T-helper 2 cell treated with Interferon-gamma antibody and Interleukin-4, amounts not matched to agents 5 μg/mL and 100 μg/mL, for 36 hours (primary cell): ENCODE measurements at places on chromosomes 11 and 22.
A peak's percentile ranks its signal among the peaks of the same experiment; 100 is the strongest.

GRCh38 chr11:12150831-12151382 is 40.5 kb downstream of the MICAL2 start:
- H3K27me3 ChIP-seq = no peaks in the 10 kb centered on the region
- peaks cover 34% of the 10 kb centered on the region for H3K36me3 ChIP-seq
- peak overlapping the region; percentile 55 for H3K4me3 ChIP-seq
- peak; percentile 86 for DNase-seq

DNA sequence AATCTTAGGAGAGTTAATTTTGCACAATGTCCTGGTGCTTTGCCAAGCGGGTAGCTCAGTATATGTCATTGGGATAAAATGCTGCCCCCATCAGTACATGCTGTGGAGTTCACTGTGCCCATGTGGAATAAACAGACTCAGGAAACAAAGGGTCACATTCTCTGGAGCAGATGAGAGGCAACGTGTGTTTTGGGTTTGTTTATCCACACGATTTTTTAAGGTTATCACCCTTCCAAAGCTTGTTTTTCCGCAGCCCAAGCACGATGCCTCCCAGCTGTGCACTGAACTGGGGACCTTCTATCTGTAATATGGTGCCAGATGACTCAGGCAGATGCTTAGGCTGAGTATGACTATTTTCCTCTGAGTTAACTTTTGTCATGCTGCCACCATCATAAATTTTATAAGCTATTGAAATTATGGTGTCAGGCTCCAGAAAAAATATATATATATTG is 6.5 kb downstream of the OR4D6 start:
- no peaks in the 10 kb centered on the region for H3K36me3 ChIP-seq
- DNase-seq = no peak
- peaks cover 3% of the 10 kb centered on the region for H3K27me3 ChIP-seq
- no peak overlapping the region for H3K4me3 ChIP-seq
- no peaks in the 10 kb centered on the region for H3K4me1 ChIP-seq

GRCh38 chr22:40081662-40082061 is 86.9 kb downstream of the FAM83F start:
- no peaks in the 10 kb centered on the region for H3K27me3 ChIP-seq
- peaks cover 18% of the 10 kb centered on the region for H3K4me1 ChIP-seq
- no peak for DNase-seq
- peaks cover 2% of the 10 kb centered on the region for H3K36me3 ChIP-seq

GRCh38 chr11:11532574-11532973 is 89.2 kb downstream of the GALNT18 start:
- no peaks in the 10 kb centered on the region for H3K27me3 ChIP-seq
- H3K4me3 ChIP-seq = no peak overlapping the region
- H3K36me3 ChIP-seq = no peaks in the 10 kb centered on the region
- no peaks in the 10 kb centered on the region for H3K4me1 ChIP-seq
- DNase-seq = no peak

DNA sequence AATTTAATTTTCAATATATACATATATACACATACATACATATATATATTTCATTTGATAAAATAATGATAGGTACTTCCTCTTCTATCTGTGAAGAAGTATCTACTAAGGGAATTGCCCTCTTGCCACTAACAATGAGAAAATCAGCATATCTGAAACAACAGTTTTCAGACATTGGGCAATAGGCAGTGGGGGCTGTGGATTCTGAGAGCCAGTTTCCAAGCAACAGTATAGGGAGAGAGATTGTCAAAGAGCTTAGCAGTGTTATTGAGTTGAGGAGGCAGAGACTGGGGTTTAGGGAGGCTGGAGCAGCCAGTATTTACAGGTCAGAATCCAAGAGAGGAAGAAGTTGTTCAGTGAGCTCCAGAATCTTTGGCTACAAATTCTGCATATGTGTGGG is 119.3 kb downstream of the ARFGAP2 start:
- H3K36me3 ChIP-seq = no peaks in the 10 kb centered on the region
- DNase-seq = no peak
- peaks cover 4% of the 10 kb centered on the region for H3K4me1 ChIP-seq
- no peaks in the 10 kb centered on the region for H3K27me3 ChIP-seq
- no peak overlapping the region for H3K4me3 ChIP-seq

GRCh38 chr11:65891219-65892136 is 1.0 kb downstream of the CCDC85B start:
- H3K4me3 ChIP-seq = peak overlapping the region; percentile 74
- DNase-seq = no peak
- peaks cover 49% of the 10 kb centered on the region for H3K4me1 ChIP-seq
- H3K27me3 ChIP-seq = no peaks in the 10 kb centered on the region
- H3K36me3 ChIP-seq = peaks cover 17% of the 10 kb centered on the region

- no peak overlapping the region for H3K4me3 ChIP-seq
- peaks cover 8% of the 10 kb centered on the region for H3K4me1 ChIP-seq
- H3K27me3 ChIP-seq = no peaks in the 10 kb centered on the region
- H3K27ac ChIP-seq = no peak overlapping the region
Observed at GRCh38 chr11:121553389-121553788, 100.6 kb upstream of the SORL1-AS1 start.

DNA sequence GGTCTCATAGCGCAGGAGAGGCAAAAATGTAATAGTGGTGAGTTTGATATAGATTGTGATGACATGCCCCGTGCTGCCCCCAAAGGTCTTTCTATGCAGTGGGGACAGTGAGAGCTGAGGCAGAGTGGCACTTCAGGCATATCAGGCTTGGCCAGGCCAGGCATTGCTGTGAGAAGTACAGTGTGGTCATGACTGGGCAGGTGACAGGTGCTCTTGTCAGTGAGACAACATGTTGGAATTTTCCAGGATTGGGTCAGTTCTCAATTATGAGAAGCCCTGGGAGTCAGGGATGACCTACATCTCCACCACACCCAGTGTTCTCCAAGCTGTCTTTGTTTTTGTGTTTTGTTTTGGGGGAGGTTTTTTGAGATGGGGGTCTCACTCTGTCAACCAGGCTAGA is 3.7 kb downstream of the SNAP29 start:
- H3K27me3 ChIP-seq = no peaks in the 10 kb centered on the region
- peaks cover 14% of the 10 kb centered on the region for H3K36me3 ChIP-seq
- peaks cover 19% of the 10 kb centered on the region for H3K4me1 ChIP-seq
- H3K4me3 ChIP-seq = no peak overlapping the region
- H3K27ac ChIP-seq = no peak overlapping the region
- no peak for DNase-seq

GRCh38 chr11:59224351-59224928 is 11.7 kb upstream of the MPEG1 start:
- no peak overlapping the region for H3K4me3 ChIP-seq
- no peaks in the 10 kb centered on the region for H3K4me1 ChIP-seq
- no peak overlapping the region for H3K27ac ChIP-seq
- H3K36me3 ChIP-seq = no peaks in the 10 kb centered on the region

DNA sequence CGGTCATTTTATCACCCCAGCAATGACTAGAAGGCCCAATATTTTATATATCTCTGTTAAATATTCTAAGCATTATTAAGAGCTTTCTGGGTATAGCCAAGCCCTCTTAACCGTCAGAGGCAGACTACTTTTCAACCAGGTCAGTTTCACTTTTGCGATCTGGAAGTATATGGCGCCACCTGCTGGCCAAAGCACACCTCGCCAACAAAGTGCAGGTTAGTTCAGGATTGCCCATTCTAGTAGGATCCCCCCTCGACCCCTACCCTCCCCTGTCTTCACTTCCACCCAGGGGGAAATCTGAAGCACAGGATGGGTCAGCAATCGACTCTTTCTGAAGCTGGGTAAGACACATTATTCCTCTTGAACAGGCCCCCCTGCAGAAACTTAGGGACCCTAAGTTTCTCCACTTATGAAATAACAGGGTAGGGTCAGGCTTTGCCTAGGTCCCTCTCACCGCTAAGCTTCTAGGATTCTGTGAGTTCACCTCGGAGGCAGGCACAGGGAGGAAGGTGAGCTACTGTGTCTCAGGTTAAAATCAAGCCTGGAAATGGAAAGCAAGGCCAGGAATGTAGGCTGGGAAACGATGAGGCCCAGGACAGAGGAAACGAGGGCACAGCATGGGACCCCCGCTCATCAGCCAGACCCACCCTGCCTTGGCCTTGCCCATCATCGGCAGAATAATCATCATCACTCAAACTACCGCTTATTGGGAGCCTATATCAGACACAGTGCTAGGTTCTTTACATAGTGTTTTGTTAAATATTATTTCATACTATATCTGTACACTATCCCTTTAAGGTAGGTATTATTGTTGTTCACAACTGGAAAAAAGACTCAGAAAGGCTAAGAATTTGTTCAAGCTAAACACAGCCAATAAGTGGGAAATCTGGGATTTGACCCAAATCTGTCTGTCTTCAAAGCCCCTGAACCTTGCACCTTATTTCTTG is 35.6 kb downstream of the KCNJ1 start:
- H3K36me3 ChIP-seq = peaks cover 2% of the 10 kb centered on the region
- peak; percentile 78 for DNase-seq
- peak overlapping the region; percentile 70 for H3K4me3 ChIP-seq

DNA sequence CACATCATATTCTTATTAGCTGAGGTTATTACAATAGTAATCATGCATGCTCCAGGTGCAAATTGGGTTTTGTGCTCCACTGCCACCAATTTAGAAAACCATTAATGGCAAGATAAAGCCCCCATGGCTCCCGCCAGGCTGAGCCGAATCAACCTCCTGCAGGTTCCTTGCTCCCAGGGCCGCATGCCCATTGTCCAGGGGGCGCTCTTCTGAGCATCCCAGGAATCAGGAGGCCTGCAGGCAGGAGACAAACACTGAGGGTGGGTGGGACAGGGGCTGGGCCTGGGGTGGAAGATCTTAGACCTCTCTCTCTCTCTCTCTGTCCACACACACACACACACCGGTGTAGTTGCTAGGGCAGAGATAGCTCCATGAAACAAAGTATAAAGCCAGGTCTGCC is 57.4 kb downstream of the BUD13 start:
- no peak for DNase-seq
- H3K4me3 ChIP-seq = no peak overlapping the region
- no peaks in the 10 kb centered on the region for H3K4me1 ChIP-seq
- H3K36me3 ChIP-seq = no peaks in the 10 kb centered on the region

GRCh38 chr11:93736129-93736528 is 5.2 kb downstream of the TAF1D start:
- no peak overlapping the region for H3K27ac ChIP-seq
- peaks cover 95% of the 10 kb centered on the region for H3K36me3 ChIP-seq
- peaks cover 54% of the 10 kb centered on the region for H3K4me1 ChIP-seq
- peak overlapping the region; percentile 58 for H3K4me3 ChIP-seq
- H3K27me3 ChIP-seq = no peaks in the 10 kb centered on the region
- DNase-seq = no peak

DNA sequence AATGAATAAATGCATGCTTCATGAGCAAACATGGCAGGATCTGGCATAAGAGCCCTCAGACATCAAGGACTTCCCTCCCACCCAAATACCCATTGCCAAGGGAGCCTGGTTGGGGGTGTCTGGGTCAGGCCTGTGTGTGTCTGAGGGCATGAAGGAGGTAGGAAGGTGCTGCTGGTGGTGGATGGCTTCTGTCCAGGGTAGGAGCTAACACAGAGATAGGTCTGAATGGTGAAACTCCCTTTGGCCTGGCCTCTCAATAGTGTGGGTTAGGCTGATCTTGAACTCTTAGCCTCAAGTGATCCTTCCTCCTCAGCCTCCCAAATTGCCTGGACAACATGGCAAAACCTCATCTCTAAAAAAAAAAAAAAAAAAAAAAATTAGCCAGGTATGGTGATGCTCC is 2.8 kb downstream of the AMPD3 start:
- peak overlapping the region; percentile 55 for H3K27ac ChIP-seq
- H3K4me3 ChIP-seq = peak overlapping the region; percentile 96
- peaks cover 29% of the 10 kb centered on the region for H3K36me3 ChIP-seq
- no peaks in the 10 kb centered on the region for H3K27me3 ChIP-seq
- peaks cover 48% of the 10 kb centered on the region for H3K4me1 ChIP-seq
- no peak for DNase-seq

DNA sequence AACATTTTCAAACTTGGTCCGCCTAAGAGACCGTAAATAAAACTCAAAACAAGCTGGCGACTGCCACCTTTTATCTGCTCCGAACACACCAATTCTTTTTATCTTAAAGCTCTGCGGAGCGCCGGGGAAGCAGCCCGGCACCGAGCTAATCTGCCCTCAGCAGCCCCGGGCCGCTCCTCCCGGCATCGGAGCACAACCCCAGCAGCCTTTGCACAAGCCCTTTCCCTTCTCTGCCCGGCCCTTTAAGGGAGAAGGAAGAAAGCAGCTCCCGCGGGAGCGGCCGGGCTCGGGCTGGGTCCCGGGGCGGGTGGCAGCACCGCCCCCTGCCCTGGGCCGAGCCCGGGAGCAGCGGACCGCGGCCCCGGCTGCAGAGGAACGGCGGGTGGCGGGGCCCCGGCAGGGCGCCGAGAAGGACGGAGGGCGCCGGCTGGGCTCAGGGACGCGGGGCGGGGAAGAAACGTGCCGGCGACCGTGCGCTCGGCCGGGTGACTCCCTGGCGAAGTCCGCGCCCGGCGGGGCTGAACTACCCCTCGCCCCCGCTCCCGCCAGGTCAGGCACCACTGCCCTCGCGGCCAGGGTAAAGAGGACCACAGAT is 133.6 kb upstream of the C11orf58 start:
- H3K4me3 ChIP-seq = peak overlapping the region; percentile 53
- no peaks in the 10 kb centered on the region for H3K36me3 ChIP-seq
- no peak overlapping the region for H3K27ac ChIP-seq
- H3K4me1 ChIP-seq = peaks cover 15% of the 10 kb centered on the region

- H3K36me3 ChIP-seq = peaks cover 28% of the 10 kb centered on the region
- no peak for DNase-seq
- H3K27me3 ChIP-seq = no peaks in the 10 kb centered on the region
- peak overlapping the region; percentile 91 for H3K4me3 ChIP-seq
- peaks cover 25% of the 10 kb centered on the region for H3K4me1 ChIP-seq
Observed at GRCh38 chr11:111766834-111767142, 599 bp upstream of the PPP2R1B start.

DNA sequence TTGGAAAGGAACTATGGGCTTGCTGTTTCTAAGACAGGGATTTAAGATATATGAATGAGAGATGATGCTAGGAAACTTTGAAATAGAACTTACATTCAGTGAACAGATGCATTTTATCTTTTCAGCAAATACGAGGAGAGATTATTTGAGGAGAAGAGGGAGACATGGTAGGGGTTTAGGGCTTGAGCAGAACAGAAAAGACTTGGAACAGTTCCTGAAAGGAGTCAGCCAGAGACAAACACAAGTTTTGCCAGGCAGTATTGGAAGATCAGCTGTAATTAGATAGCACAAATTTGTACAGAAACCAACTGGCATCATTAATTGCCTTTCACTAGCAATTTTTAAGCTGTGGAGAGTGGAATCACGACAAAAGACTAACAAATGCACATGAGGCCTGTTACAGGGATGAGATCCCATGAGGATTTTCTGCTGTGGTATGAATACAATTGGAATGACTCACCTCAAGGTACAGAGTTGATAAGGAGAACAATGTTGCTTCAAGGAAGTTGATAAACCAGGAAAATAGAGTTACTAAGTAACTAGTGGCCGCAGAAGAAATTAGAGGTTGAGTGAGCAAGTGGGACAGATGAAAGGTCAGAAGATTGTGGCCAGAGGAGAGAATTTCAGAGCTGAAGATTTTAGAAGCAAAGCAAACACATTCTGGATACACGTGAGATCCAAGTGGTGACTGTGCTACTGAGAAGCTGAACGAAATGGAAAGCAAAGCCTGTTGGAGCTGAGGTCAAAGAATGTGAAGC is 67.9 kb downstream of the CYB5R2 start:
- H3K36me3 ChIP-seq = no peaks in the 10 kb centered on the region
- H3K4me3 ChIP-seq = no peak overlapping the region
- no peaks in the 10 kb centered on the region for H3K4me1 ChIP-seq
- DNase-seq = no peak
